ENCODE measurements at places on chromosomes 7 and 10.
A peak's percentile ranks its signal among the peaks of the same experiment; 100 is the strongest.

DNA sequence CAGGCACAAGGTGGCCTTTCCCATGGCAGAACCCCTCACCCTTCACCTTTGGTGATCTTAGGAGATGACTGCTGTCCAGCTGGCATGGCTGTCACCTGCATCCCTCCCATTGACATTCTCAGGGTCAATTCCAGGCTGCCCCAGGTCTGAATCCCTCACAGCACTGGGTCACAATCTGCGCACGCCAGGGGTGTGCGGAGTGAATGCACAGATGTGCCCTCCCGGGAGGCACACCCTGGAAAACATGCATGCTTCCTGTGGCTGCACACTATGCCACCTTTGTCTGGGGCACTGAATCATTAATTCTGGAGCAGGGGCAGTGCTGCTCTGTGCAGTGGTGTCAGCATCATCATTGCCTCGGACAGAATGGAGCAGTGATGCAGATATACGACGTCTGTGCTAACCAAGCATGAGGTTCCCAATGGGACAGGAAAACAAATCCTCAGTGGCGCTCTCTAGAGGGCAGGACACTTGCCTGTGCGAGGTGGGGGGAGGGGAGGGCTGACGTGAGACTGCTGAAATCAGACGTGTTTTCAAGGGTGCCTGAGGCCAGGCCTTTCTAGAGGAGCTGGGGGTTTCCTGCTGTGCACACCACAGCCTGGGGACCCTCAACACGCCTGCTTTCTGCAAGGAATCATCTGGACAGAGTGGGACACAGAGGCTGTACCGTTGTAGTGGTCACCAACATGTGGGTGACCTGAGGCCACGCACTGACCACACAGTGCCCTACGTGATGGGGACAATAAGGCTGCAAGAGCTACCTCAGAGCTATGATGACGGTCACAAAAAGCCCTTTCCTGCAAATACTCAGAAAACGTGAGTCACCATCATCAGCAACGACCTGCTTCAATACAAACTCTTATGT, 77.9 kb downstream of the HIPK2 start:
- DNase-seq: peak; percentile 58

DNA sequence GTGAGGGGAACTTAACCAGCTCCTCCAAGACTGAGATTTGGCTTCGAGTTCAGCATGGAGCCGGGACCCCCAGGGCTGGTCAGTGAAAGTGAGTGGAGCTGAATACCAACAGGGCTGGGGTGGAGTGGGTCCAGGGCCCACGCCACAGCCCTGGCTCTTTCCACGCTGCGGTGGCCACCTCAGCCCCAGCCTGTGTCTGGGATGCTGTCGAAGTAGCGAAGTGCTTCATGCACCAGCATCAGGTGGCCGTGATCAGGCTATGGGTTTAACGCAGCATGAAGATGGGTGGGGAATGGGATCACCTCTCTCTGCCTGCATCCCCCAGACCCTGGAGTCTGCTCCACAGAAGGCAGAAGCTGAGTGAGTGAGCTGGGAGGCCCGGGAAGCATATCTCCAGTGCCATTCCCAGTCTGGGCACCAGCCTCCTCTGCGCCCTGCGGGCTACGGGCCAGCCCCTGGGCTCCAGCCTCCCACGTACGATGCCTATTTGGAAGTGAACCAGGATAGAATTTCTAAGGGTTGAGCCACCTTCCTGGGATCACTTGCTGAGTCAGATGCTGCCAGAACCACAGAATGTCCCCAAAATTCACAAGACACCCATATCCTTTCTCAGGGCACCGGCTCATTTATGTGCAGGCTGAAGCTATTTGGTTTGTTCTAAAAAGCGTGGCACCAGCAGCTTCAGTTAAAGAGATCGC, 131.1 kb upstream of the CHST15 start:
- DNase-seq: no peak

DNA sequence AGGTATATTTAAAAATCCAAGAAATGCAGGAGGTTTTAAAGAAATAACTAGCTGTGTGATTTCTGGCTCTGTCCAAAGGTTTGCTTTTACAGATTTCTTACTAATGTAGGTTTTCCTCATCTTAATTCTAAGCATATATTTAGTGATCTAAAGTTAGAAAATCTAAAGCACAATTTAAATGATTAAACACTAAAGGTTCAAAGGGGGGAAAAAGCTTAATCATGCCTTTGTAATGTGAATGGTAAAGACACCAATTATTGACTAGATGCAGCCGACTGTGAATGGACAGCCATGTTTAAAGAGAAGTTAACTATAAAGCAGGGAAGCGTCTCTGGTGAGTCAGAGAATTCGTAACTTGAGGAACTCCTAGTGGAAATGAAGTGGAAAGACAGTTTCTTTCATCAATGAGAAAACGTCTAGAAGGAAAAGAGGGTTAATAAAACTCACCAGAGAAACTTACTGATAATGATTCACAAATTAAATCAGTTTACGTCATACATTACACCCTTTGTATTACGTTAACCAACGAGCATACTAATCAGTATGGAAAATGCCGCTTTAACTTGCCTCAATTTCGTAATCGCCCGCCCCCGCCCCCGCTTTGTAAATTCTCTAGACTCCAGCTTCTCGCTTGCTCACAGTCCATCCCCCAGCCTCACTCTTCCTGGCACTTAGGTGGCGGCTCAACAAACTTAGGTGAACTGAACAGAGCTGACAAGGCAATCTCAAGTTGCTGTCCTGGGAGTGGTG, 1.1 kb upstream of the HBP1 start:
- peak; percentile 42 for DNase-seq

- DNase-seq: no peak
Measured at GRCh38 chr10:29798921-29799690, 164.3 kb upstream of the SVIL start.

DNA sequence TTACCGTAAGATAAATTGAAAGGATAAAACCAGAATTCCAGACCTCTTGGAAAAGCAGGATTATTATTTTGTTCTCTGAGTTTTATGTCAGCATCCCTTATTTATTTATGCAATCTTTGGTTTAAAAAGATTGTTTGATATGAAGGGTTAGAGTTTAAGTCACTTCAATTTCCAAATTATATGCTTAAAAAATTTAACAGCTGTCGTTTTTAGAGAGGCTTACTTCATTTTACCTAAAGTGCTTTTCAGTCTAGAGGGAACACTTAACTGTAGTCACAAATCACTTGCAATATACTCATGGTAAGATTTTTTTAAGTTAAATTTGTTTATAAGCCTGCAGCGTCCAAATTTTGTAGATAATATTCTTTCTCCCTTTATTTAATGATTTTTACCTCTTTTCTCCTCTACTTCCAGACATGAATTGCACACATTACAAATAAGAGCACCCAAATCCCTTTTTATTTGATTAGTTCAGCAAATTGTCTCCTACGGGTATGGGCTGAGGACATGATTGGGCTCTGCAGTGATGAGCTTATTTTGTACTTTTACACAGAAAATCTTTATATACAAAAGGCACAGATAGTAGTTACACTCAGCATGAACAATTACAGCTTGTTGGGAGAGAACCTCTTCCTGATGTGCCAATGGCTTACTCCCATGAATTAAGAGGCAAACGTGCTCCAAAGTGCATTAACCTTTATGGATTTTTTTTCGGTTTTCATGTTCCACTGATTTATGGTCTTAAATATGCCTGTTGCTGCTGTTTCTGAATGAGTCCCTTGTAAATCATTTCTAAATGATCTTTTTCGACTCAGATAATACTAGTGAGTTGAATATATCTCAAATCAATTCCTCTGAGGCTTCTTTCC, 319.3 kb upstream of the LRGUK start:
- no peak for DNase-seq

- DNase-seq: no peak
Measured at GRCh38 chr10:102139281-102140110, 6.7 kb downstream of the PPRC1 start.

DNA sequence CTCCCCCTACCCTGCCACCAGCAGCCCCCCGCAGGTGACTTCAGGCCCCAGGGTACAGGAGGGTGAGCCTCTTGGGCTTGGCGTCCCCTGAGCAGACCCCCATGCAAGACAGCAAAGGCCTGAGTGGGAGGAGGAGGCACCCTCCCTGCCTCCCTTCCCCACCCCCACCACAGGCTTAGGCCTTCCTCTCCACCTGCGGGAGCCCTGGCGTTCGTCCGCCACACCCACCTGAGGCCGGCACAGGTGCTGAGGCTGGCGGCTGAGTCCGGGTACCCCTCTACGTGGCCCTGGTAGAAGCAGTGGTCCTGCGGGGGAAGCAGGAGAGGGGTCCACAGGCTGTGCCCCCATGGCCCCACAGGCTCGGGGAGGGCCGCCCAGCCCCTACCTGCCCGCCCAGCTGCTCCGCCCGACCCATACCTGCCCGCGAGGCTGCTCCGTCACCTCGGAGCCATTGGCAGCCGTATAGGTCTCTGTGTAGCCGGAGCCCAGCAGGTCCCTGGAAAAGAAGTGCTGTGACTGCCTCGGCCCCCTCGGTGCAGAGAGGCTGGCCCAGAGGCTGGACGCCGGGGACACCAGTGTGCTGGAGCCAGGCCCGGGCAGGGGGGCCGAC, 3.0 kb downstream of the ADAM8 start:
- DNase-seq: no peak

DNA sequence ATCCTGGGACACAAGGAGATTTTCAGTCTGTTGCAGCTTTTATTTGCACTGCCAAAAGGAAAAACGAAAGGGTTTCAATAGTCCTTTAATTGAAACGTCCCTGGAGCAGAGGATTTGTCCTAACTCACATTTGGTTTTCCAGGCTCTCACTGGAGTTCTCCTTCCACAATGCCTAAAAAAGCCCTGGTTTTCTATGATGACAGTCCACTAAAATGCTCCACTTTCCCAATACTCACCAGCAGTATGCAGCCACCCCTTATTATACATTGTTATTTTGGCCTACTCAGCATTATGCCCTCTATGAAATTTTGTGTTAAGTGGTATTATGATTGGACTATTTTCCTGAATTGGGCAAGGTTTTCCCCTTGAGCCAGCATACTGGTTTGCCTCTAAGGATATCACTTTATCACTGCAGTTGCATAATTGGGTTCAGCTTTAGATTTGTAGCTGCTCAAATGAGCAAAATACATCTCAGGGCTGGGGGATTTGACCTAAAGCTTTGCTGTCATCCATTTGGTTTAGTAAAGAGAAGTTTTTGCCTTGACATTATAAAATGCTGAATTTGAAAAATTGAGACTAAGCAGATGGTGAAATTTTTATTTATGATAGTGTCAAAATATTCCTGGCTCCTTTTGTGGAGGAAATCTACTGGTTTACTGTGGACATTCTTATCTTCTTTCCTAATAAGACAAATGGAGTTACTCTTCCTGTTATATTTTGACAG, 239.2 kb downstream of the RNLS start:
- DNase-seq: no peak

- no peak for DNase-seq
Measured at GRCh38 chr7:130927564-130927963, 193.6 kb upstream of the KLF14 start.

- DNase-seq: no peak
Measured at GRCh38 chr7:12517451-12517850, 53.1 kb upstream of the SCIN start.

DNA sequence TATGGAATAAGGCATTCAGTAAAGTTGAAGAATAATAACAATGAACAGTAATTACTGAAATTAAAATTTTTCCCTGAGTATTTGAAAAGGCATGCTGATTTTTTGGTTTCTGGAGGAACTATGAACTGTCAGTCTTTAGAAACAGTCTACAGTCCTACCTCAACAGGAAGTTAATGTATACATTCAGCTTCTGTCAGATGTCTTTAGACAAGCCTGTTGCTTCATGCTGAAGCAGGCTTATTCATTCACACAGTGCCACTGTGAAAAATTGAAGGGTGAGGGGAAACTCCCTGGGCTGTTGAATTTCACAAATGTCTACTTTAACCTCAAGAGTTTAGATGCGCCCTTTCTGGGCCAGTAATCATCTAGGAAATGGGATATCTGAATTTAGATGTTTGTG, 3.5 kb downstream of the NRF1 start:
- DNase-seq: no peak

DNA sequence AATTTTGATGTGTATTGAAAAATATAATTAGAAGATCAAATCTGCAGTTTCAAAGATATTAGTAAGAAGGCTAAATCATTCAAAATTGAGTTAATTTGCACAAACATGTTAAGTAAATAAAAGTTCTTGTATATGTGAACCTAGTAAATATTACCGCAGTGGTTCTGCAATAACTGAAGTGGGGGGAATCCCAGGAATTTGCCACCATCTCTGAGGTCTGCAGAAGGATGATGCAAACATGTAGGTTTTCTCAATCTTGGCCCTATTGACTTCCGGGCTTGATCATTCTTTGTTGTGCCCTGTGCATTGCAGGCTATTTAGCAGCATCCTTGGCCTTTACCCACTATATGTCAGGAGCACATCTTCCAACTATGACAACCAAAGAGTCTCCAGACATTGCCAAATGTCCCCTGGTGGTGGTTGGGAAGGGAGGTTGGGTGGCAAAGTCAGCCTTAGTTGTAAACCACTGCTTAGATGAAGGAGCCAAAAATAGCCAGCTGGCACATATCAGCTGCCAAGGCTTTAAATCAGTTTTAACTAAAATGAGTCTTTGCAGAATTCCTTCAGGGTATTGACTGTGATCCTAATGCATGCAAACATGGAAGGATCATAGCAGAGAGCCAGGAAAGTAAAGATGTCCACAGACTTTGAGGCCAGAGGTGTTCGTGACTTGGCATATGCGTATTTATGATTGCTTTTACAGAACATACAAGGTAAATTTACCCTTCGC, 146.3 kb downstream of the TRIL start:
- DNase-seq: no peak

DNA sequence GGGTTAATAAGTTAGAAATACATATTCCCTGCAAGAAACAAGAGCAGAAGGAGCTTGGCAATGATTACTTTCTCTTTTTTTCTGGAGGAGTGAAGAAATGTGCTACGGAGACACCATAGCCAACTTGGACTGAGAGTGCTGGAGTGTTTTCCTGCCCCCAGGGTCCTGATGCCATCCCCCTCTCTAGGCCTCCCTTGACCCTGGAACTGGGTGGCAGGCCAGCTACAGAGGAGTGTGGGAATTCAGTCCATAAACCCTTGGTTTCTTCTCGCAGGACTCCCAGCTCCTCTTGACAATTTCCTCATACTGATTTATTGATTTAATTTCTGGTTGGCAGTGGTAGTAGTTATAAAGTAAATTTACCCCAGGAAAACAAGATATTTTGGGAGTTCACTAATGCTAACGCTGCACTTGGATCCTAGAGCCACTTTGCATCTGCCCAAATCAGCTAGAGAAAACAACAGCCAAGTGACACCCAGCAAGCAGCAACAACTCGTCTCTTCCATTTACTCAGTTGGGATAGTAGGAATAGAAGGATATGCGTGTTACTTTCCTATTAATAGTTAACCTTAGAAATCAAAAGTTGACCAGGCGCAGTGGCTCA, 76.4 kb upstream of the CELF2 start:
- DNase-seq: no peak

GRCh38 chr7:127290801-127291361, 38.1 kb upstream of the GRM8 start:
- DNase-seq: no peak
